ENCODE measurements at places on chromosomes 6 and 20. TPM values are rescaled to one million over a fixed set of nuclear protein-coding genes. Genes with fewer than 3 reads are reported as not detected.

DNA sequence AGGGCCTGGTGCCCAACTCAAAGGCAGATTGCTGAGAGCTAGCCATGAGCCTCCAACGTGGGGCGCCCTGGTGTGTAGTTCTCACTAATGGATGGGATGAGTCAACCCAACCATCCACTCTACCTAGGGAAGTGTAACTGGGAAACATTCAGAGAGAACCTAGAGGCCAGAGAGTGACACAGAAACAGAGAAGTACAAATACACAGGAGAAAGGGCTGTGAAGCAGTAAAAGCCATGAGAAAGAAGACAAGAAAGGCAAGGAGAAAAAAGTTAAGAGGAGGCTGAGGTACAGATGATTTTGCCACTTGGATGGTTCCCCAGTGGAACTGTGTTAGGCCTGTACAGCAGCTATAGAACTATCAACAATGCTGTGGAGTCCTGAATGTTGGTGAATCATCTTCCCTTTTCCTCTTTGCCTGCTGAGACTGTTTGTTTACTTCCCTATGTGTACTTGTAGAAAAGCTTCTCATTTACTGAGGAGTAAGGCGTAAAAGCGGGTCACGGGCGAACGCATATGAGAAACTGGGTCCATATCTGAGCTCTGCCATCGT lies 39.0 kb downstream of the MAN1A1 start:
- no peak for DNase-seq

- DNase-seq = no peak
Measured at GRCh38 chr6:155968921-155969320, 513.3 kb upstream of the NOX3 start.

- no peak for DNase-seq
Measured at GRCh38 chr20:57483287-57484050, 41.5 kb downstream of the CTCFL start.

- DNase-seq = no peak
Measured at GRCh38 chr20:22062874-22063273, 357.4 kb downstream of the PAX1 start.

DNA sequence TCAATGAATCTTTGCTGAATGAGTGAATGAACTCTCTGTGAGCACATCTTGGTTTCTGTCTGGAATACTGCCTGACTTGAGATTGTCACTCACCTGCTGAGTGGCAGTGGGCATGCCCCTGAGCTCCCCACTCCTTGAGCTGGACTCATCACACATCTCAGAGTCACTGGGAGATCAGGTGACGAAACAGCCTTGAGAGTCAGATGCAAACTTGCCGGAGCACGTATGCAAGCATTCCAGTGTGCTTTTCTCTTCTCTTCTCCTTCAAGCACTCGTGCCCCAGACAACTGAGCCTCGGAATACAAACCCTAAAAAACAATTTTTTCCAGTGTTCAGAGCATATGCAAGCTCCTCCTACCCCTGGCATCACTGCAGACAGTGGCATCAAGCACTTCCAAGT lies 9.4 kb upstream of the BMP7 start:
- no peak for DNase-seq

GRCh38 chr6:1542764-1543163 lies 67.0 kb upstream of the FOXC1 start:
- no peak for DNase-seq

GRCh38 chr6:87342829-87343228 lies 1.8 kb upstream of the C6orf163 start:
- DNase-seq = no peak

GRCh38 chr6:106886922-106887797 lies 87.4 kb downstream of the CD24 start:
- no peak for DNase-seq

DNA sequence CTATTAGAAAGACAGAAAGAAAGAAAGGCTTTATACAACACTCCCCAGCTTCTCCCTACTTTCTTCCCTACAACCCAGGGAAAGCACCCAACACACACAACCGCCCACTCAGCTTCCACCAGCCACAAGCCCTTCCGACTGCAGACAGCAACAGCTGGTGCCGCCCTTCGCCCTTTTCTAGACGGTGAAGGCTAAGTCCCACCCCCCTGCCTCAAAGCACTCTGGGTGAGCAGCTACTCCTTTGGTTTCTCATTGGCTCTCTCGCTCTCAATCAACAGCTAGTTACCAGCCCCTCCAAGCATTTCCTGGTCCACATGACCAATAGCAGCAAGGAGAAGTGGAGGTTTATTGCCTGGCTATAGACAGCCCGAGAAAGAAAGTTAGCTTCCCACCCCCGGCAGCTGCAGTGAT lies 230.1 kb upstream of the MOCS1 start:
- peak; percentile 71 for DNase-seq

GRCh38 chr20:32918751-32919150 lies 60.0 kb downstream of the EFCAB8 start:
- no peak for DNase-seq

DNA sequence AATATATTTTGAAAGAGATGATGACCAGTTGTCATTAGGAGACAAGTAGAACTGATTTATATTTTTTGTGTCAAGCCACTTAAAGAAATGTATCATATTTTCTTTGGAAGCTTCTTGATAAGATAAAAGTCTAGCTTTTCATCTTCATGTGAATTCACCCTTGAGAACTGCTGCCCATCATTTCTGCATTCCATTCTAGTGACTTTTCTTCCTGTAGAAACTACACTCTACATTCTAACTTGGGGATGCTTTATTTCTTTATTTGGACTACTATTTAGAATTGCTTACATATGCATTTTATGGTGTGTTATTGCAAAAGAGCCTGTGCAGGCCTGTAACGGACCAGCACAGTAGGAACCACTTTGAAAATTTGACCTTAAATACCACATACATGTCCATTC lies 335.0 kb upstream of the KCNQ5 start:
- no peak for DNase-seq

DNA sequence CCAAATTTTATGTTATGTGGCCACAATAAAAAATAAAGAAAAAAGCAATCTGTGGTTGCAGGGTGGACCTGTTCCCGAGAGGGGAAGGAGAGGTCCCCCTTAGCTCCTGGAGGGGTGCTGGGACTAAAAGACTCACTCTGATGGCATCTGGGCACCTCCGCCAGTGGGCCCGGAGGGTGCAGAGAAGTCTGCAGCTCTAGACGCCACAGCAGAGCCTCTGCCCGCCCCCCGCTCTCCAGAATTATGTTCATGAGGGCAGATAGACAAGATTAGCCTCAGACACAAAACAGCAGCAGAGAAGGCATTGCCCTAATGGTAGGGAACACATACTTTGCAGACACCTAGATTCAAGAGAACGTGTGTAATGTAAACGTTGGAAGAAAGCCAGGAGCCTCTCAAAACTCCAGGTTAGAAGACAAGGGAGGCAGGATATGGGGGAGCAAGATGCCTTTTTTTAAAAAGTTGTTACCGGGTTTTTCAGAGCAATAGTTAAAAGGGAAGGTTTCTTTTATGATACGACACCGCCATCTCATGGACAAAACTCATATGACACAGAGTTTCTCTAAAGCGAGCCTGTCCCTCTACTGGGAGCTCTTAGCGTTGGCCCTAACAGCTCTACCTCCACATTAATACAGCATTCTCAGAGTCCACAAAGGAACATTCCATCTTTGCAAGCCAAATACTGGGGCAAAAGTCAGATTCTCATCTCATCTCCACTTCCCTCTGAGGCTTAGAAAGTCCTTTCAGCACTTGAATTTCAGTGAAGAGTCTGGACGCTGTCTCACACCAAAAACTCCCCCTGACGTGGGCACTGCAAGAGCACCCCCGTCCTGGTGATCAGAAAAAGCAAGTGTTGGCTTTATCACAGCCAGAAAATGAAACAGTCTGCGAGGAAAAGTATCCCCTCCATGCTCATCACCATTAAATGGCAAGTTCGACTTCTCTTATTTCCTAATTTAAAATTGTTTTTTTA lies 47.2 kb downstream of the FOXF2 start:
- DNase-seq = no peak

- no peak for DNase-seq
Measured at GRCh38 chr6:127352524-127352923, 9.1 kb upstream of the ECHDC1 start.

GRCh38 chr6:28884423-28885131 lies 39.2 kb downstream of the TRIM27 start:
- no peak for DNase-seq

DNA sequence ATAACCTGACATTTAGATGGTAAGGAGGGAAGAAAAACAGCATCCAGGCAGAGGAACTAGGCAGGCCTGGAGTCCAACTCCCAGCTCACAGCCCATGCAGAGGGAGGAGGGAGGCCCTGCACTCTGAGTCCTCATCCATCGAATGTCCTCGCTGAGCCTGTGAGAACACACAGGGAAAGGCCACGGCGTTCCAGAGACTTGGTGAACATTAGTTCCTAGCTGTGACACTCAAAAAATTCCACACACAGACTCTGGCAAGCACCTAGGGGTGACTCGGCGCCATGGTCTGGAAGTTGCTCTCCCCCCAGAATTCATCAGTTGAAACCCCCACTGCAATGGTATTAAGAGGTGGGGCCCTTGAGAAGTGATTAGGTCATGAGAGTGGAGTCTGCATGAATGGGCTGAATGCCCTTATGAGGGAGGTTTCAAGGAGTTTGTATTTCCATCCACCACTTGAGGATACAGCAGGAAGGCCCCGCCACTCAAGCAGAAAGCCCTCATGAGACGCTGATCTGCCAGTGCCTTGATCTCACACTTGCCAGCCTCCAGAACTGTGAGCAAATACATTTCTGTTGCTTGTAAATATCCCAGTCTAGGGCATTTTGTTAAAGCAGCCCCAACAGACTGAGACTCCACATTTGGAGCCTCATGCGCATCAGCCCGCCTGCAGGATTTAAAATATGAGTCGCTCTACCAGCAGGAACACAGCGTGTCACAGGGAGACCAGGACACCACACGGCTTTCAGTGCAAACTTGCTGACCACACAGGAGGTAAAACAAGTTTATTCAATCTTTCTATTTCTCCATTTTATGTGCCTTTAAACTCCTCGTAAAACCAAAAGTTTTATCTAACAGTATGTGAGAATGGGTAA lies 73.9 kb downstream of the WDR27 start:
- no peak for DNase-seq

DNA sequence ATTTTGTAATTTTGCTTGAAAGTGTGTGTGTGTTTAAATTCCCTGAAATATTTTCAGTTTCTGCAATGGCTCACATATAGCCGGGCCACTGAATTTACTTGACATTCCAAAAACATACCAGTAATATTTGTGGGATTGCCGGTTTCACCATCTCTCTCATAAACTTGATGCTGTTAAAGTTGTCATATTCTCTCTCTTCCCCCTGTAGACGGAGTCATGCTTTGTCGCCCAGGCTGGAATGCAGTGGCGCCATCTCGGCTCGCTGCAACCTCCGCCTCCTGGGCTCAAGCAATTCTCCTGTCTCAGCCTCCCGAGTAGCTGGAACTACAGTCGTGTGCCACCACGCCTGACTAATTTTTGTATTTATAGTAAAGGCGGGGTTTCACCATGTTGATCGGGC lies 122.1 kb downstream of the TIAM2 start:
- DNase-seq = no peak

- no peak for DNase-seq
Measured at GRCh38 chr6:4698901-4699659, 77.1 kb upstream of the CDYL start.

DNA sequence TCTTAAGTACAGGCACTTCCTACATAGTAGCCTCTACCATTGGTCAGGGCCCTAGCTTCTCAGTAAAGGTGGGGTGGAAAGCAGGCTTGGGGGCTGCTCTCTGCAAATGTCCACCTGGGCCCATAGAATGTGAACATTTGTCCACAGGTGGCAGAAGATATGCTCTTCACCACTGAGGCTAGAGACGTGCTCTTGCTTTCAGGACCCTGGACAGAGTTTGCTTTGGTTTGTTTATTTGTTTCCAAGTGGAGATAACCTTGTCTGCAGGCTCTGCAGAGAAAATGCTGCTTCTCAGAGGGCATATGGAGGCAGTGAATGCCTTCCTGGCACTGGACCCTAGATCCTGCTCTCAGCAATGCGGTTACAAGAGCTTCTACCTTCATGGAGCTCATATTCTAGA lies 129.0 kb downstream of the F13A1 start:
- DNase-seq = no peak

- no peak for DNase-seq
Measured at GRCh38 chr6:23394681-23395080, 731.3 kb upstream of the NRSN1 start.

DNA sequence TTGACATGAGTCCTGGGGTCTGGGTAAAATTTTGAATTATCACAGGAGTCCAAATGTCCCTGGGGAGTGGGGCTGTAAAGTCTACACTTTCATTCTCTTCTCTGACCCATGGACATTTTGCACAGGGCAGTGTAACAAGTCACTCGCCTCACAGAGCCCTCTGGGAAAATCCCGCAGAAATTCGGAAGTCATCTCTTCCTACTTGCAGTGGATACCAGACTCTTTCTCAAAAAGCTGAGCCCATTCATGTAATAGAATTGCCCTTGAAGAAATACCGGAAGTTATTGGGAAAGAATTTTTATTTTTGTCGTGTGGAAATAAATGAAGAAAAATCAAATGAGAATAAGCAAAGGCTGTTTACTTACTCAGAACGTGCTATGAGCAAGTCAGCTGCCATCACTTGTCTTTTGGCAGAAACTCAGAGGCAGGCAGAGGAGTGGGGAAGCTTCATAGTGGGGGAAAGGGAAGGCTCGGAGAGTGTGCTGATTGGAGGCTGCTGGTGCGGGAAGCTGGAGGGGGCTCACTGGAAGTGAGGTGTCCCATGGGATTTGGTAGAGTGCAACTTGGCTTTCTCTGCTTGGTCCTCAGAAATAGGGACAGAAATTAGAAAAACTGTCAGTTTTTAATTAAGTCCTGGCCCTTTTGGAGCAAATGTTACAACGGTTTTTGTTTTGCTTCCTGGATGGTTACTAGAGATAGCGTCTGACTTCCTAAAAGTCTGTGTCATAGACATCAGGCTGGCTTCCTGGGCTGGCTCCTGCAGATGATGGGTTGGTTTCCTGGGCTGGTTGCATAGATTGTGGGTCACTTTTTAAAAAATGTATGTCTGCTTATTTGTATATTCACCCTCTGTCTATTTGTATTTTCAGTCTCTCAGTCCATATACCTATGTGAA lies 79.8 kb upstream of the EEF1E1 start:
- DNase-seq = no peak

- no peak for DNase-seq
Measured at GRCh38 chr6:109874621-109875020, 103.5 kb upstream of the GPR6 start.

GRCh38 chr6:105263685-105264610 lies 84.1 kb upstream of the POPDC3 start:
- no peak for DNase-seq

DNA sequence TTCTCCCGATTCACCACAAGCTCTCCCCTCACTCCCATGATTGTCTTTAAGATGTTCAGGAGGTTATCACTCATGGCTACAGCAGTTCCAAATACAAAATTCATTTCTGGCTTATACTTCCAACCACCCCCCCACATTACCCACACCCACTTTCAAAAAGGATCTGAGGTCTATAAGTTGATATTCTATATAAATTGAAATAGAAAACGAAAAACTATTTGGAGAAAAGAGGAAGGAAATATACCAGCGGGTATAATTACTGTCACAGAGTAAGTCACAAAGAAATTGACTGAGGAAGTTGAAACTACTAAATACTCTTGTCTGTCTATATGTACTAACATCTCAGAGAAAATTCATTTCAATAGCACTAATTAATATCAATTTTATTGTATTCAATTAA lies 112.7 kb upstream of the TNFAIP3 start:
- no peak for DNase-seq

- no peak for DNase-seq
Measured at GRCh38 chr6:21586740-21587178, 6.8 kb upstream of the SOX4 start.

Gene DZANK1
- total RNA-seq = 11.7 TPM

Gene DSP
- 1.4 TPM for total RNA-seq

Gene EYS
- 0.51 TPM for total RNA-seq

Gene ENPP3
- total RNA-seq = 1.4 TPM

Gene COL21A1
- total RNA-seq = 15.4 TPM

Gene LAMP5
- total RNA-seq = 20.2 TPM

Measured in dorsolateral prefrontal cortex (tissue), 122 donors.